ENCODE measurements at places on chromosomes 5 and 9. TPM values are rescaled to one million over a fixed set of nuclear protein-coding genes. Genes with fewer than 3 reads are reported as not detected.

Gene LCN15
- not detected for total RNA-seq

Gene ZSWIM6
- total RNA-seq, result 22.4 TPM

GRCh38 chr5:21391506-21391905, 1403.5 kb upstream of the CDH18 start:
- no peak for DNase-seq

DNA sequence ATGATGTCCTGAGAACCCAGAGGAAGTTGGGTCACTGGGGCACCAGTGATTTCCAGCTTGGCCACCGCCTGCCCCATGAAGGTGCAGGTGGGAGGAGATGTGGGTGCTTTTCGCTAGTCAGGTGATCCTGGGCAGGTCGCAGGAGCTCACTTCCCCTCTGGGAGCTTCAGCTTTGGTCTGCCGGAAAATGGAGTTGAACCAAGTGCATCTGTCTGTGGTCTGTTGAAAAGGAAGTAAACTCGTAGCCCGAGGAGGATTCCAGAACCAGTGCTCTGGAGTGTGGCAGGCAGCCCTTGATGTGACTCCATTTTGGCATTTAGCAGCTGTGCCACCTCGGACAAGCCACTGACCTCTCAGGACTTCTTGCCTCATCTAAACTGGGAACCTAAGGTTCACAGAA, 81.8 kb upstream of the HRH2 start:
- no peak for DNase-seq

- no peak for DNase-seq
Observed at GRCh38 chr5:126188804-126189203, 234.4 kb upstream of the GRAMD2B start.

GRCh38 chr9:126336736-126337325, 10.2 kb downstream of the MVB12B start:
- DNase-seq, result no peak

All from ureter (tissue), 1 donor.